SW480 (cell line): ENCODE measurements at places on chromosomes 2 and 18.

DNA sequence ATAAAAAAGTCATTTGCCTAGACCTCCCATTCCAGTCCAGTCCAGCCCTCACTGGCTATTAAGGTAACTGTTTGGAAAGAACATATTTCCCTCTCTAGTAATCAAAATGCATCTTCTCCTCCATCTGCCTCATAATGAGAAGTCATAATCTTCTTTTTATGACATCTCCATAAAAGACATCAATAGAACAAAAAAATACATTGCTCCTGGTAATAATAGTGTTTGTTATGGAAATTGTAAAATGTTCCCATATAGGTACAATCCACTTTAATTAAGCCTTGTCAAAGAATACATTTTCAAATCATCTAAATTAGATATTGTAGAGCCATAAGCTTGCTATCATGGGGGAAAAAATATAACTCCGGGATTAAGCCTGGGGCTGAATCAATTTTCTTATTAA is 461.6 kb downstream of the LRATD1 start:
- DNase-seq, result no peak

GRCh38 chr2:48050711-48051110 is 144.4 kb upstream of the FBXO11 start:
- no peak for DNase-seq

DNA sequence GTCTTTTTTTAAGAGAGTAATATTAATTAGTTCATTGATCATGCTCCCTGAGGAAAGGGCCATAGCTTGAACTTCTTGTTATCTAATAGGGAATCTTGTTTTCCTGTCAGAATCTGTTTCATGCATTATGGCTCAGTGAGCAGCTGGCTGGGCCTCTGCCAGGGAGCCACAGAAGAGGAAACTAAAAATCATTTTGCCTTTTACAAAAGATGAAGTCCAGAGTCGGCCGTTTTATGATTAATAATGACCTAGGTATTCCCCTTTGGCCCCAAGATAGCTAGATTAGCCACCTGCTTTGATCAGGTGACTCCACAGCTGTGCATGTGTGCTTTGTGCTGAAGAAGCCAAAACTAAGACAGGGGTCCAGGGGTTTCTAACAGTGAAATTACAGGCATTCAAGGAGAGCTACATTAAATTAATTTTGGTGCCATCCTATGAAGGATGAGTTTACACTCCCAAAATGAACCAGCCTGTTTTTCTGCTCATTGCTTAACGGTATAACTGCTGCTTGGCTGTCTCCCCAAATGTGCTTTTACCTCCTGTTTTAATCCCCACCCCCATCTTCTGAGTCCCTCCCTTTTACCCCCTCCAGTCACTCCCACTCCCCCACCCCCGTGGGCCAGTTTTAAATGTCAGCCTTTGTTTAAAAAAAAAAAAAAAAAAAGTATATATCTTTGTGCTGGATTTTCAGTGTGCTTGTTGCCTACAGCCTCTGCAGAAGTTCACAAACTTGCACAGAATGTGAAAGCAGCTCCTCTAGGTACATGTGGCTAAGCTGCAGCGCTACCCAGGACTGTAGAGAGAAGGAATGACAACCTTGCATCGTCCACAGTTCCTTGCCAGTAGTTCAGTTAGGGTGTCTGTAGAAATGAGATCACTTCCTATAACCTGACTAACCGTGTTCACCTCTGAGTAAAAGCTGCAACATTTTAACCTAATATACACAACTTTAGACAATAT is 93.1 kb downstream of the CABLES1 start:
- no peak for DNase-seq

DNA sequence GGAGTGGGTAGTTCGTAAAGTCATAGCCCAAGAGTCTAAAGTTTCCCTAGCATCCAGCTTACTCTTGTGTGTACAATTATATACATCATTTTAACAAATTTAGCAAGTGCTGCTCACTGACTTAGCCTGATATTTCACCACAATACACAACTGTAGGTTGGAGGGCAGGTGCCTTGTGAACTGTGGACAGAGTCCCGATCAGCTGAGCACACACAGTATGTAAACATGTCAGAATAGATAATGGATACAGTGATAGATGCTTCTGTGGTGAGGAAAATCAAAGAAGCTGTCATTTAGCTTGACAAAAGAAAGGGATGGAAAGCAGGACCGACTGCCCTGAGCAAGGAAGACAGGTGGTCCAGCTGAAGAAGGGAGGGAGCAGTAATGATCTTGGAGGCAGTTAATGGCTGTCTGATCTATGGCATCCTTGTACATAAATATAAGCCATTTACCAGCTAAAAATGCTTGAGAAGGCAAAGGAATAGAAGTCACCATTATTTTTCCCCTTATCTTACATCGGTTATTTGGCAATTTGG is 372.8 kb upstream of the UBE2E3 start:
- no peak for DNase-seq

GRCh38 chr2:3839476-3839875 is 136.1 kb downstream of the DCDC2C start:
- no peak for DNase-seq

DNA sequence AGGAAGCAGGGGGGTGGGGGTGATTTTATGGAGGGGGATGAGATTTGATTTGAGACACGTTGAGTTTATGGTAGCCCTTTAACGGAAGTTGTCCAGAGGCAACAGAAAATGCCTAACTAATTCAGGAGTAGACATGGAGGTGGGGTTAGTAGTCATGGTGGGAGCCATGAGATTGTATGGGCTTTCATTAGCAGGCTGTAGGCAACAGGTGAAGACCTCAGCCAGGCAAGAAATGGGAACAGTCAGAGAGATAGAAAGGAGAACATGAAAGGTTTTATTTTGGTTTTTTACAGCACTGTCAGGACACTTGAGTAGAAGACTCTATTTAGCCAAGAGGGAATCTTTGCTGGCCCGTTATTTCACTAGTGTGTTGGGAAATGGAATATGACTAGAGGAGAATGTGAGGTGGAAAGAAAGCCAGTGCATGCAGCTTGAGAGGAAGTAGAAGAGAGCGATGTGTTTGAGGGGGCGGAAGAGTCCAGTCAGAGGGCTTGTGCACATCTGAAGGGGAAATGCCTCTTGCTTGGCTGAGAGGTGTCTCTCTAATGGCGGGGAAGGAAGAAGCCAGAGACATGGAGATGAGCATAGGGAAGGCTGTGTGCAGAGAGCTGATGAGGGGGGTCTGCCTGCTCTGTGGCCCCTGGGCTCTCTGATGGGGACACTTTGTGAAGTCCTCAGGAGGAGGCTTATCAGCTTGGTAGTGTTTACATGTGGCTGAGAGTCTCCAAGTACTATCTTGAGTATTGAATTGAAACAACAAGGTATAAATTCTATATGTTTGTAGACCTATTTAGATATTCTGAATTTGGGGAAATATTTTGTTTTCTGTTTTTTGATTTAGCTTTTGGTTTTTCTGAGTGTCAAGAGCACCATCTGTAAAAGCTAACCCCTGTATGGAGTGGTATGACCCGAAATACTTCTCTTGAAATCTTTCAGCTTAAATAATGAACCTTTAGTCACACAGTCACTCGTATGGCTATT is 66.9 kb upstream of the ITM2C start:
- DNase-seq, result no peak

- no peak for DNase-seq
Measured at GRCh38 chr2:195590861-195591205, 66.2 kb upstream of the SLC39A10 start.

DNA sequence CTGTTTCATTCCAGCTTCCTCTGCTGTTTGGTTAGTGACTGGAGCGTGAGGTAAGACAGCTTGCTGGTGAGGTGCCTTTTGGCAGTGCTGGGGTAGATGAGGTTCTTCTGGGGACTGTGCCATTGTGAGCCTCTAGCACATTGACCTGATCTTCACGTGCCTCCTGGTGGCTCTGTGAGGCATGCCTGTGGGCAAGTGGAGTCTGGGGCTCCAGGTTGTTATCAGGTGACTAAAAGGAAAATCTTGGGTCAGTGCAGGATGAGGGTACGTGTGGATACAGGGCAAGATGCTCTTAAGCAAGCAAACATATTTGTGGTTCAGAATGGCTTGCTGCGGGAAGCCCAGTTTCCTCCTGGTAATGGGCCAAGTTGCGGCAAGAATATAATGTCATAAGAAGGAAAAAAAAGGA is 75.4 kb downstream of the FHOD3 start:
- DNase-seq, result no peak

DNA sequence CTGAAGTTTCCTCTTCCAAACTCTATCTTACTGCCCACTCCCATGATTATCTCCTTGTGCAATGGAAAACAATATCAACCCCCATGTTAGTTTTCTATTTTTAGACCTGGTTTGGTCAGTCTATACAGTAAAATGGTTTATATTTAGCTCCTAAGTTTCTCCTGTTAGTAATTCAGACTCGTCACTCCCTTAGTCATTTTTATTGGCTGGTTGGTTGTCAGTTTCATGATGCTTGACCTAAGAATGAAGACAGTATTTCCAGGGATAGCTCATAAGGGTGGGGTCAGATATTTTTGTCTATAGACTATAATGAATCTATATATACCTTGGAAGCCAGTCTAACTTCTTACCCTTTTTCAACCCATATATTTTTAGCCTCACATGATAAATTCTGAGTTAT is 61.4 kb upstream of the NEUROD1 start:
- no peak for DNase-seq

GRCh38 chr2:192157776-192158175 is 37.0 kb downstream of the TMEFF2 start:
- DNase-seq, result no peak

DNA sequence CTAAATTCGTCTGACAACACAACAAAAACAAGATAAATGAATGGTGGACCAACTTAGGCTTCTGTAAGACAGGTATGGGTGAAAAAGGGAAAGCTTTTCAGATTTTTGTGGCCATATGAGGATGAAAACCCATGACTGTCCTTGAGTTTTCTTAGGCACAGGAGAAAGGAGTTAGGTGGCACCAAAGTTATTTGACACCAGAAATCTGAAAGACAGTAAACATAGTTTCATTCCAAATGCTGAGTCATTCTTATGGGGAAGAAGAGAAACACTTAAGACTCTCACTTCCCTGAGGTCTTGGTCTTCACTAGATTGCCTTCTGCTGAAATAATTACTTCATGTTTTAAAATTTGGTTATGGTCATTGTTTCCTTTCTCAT is 5.2 kb upstream of the GPD2 start:
- DNase-seq, result peak; percentile 6
